HTR-8/SVneo (cell line): ENCODE measurements at places on chromosomes 1 and 21.

GRCh38 chr1:77025599-77025998 is 158.3 kb downstream of the ST6GALNAC5 start:
- no peak for DNase-seq

GRCh38 chr21:42263591-42264131 is 44.7 kb downstream of the ABCG1 start:
- DNase-seq: no peak

GRCh38 chr21:30083225-30083945 is 83.2 kb downstream of the CLDN17 start:
- DNase-seq: no peak

DNA sequence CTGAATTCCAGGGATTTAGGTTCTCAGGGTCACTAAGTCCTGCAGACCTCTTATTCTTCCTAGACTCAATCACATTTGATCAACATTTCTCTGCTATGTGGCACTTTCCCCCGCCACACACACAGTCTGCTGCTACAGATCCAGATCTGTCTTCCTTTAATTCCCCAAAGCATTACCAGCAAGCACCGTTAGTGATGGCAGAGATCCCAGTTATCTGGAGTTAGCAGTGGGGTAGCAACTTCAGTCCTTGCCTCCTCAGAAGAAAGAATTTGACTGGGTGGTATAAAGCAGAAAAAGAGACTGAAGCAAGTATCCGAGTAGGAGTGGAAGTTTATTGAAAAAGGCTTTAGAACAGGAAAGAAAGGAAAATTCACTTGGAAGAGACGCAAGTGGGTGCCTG is 100.4 kb upstream of the ETV3 start:
- no peak for DNase-seq

DNA sequence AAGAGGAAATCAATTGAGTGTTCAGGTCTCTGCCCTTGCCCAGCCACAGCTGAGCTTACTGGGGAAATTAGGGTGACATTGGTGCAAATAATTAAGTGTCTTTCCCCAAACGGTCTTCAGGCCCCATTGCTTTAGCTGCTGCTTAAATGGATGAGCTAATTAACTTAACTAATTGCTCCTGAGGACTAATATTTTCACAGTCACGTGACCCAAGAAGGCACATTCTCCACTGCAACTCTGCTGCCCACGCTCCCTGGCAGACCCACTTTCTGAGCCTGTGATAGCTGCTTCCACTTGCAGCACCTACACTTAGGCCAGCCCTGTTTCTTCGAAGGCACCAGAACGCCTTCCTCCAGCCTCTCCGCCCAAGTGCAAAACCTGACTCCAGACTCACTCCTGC is 56.2 kb downstream of the SYT2 start:
- DNase-seq: no peak

DNA sequence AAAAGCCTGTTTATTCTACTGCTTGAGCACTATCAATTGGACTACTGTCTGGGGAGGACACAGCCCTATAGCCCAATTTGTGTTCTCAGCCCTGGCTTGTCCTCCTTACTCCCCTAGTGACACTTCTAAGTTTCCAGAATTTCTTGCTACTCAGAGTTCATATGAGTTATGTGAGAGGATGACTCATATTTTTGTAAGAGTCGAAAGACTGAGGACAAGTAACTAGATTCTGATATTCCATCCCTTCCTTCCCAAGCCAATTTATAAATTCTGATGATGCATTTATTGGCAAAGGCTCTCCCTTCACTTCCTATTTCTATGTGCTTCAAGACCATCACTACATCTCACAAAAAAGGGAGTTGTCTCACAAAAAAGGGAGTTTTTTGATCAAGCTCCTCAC is 422.2 kb upstream of the DEPDC1 start:
- DNase-seq: no peak

DNA sequence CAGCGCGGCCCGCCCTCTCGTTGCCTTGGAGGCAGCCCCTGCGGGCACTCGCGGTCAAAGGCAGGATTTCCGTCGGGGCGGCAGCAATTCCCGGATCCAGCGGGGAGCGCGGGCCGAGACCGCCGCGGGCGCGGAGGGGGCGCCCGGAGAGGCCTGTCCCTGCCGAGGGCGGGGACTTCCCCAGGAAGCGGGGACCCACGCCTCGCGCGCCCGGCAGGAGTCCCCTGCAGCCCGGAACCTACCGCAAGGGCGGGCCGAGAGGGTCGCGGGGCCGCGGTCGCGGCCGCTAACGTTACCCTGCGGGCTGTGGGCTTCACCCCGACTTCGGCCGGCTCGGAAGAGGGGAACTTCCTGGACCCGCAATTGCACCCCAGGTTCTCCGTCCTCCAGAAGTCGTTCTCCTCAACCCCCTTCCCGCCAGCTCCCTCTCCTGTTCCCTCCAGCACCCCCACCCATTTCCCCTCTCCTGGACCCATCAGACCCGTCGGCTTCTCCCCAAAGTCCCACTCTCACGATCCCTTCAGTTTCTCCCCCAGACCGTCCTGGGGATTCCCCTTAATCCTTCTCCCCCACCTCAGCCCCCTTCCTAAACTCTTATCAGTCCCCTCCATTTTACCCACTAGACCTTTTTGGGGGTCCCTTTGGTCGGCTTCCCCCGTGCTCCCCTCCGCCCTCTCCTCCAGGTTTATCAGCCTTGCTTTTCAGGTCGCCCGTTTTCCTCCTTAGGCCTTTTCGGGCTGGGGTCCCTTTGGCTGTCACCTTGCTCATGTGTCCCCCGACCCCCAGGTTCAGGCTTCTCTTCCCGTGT is 604 bp downstream of the FGR start:
- DNase-seq: no peak

GRCh38 chr1:50651476-50652263 is 228.4 kb upstream of the DMRTA2 start:
- no peak for DNase-seq

DNA sequence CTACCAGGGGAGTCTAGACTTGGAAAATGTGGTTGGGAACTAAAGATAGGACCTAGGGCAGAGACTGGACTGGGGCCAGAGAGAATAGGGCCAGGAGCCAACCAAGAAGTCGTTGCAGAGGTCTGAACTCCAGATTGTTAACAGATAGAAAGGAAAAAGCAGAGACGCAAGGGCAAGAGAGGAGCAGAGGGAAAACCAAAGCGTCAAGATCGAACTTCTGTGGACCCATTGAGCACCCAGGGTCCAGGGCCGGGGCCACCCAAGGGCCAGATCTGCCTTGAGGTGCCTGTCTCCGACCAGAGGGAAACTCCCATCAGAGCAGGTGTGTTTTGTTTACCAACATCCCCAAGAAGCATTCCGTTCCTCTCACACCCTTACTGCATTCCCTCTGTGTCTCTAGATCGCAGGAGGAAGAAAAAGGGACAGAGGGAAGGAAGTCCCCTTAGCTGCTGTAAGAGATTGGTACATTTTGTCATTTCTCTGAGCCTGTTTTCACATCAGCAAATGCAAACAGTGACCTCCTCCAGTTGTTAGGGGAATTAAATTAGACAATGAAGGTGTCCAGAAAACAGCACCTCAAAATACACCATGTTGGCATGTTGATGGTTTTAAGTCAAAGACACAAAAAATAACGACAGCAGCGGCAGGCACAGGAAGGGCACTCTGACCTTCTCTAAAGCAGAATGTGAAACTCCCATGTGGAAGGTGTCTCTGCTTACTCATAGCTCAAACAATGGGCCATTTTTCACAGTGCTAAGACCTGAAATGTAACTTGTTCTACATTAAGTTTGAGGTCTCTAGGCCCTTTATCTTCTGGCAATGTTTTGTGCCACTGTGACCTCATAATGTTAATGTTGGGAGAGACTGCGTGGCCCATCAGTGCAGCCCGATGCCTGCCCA is 105.8 kb upstream of the RAB4A start:
- DNase-seq: no peak
